ENCODE measurements at places on chromosomes 7 and 10.

DNA sequence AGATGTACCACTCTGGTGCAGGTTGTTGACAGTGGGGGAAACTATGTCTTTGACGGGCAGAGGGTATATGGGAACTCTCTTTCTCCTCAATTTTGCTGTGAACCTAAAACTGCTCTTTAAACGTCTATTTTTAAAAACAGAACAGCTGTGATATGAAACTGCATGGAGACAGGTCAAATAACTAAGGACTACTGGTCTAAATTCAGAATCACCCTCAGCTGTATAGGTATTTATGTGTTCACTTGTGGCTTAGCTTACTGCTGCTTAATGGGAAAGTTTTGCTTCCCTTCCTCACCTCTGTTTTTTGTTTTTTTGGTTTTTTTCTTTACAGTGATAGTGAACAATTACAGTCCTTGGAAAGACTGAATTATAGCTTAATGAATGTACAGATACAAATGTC, 86.9 kb upstream of the STRIP2 start:
- no peak for DNase-seq

DNA sequence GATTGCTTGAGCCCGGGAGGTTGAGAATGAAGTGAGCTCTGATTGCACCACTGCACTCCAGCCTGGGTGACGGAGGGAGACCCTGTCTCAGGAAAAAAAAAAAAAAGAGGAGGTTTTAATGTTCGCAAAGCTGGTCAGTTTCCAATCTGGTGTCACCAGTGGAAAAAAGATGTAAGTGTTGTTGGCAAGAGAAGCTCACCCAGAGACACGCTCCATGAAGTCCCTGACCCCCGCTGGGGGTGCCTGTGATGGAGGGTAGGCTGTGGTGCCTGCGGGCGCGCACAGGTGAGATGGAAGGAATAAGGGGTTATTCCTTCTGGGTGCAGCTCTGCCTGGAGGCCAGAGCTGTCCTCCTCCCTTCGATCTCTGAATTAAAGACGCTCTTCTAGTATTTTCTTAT, 122.7 kb downstream of the CUX1 start:
- DNase-seq = no peak

GRCh38 chr7:130831817-130832481, 97.9 kb upstream of the KLF14 start:
- no peak for DNase-seq

GRCh38 chr7:26664735-26665416, 199.5 kb downstream of the SKAP2 start:
- DNase-seq = peak; percentile 20

- no peak for DNase-seq
Measured at GRCh38 chr10:16986406-16987205, 143.0 kb downstream of the CUBN start.

DNA sequence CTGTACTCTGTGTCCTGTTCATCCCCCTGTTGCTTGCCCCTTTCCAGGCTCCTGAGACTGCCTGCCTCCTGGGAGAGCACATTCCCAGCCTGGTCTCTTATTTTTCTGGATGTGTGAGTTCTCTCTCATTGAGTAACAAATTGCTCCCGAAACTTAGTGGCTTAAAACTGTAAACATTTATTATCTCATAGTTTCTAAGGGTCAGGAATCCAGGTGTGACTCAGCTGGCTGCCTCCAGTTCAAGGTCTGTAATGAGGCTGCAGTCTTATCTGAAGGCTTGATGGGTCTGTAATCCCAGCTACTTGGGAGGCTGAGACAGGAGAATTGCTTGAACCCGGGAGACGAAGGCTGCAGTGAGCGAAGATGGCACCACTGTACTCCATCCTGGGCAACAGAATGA, 53.6 kb upstream of the PRR15 start:
- no peak for DNase-seq

Measured in uterus (tissue), 4 donors.